ENCODE measurements at places on chromosomes 1 and 21. TPM values are rescaled to one million over a fixed set of nuclear protein-coding genes. Genes with fewer than 3 reads are reported as not detected.

GRCh38 chr1:175146529-175147213, 45.9 kb downstream of the KIAA0040 start:
- peaks cover 4% of the 10 kb centered on the region for H3K27me3 ChIP-seq
- no peak overlapping the region for H3K4me3 ChIP-seq
- H3K27ac ChIP-seq, result no peak overlapping the region
- DNase-seq, result peak; percentile 80
- H3K36me3 ChIP-seq, result no peaks in the 10 kb centered on the region

DNA sequence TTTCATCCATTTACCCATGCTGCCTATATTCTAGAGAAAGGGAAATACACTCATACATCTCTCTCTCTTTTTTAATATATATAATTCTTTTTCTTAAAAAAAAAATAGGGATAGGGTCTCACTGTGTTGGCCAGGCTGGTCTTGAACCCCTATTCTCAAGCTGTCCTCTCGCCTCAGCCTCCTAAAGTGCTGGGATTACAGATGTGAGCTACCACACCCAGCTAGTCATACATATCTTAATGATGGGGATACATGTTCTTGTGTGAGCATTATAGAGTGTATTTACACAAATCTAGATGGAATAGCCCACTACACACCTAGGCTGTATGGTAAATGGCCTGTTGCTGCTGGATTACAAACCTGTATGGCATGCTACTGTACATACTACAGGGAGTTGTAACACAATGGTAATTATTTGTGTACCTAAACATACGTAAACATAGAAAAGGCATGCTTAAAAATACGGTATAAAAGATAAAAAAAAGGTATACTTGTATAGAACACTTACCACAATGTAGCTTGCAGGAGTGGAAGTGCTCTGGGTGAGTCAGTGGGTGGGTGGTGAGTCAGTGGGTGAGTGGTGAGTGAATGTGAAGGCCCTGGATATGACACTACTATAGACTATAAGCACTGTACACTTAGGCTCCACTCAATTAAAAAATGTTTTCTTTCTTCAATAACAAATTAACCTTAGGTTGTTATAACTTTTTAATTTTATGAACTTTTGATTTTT, 72.9 kb downstream of the IVNS1ABP start:
- H3K4me1 ChIP-seq, result no peaks in the 10 kb centered on the region
- no peaks in the 10 kb centered on the region for H3K27me3 ChIP-seq
- H3K4me3 ChIP-seq, result no peak overlapping the region
- H3K36me3 ChIP-seq, result no peaks in the 10 kb centered on the region
- H3K27ac ChIP-seq, result no peak overlapping the region

DNA sequence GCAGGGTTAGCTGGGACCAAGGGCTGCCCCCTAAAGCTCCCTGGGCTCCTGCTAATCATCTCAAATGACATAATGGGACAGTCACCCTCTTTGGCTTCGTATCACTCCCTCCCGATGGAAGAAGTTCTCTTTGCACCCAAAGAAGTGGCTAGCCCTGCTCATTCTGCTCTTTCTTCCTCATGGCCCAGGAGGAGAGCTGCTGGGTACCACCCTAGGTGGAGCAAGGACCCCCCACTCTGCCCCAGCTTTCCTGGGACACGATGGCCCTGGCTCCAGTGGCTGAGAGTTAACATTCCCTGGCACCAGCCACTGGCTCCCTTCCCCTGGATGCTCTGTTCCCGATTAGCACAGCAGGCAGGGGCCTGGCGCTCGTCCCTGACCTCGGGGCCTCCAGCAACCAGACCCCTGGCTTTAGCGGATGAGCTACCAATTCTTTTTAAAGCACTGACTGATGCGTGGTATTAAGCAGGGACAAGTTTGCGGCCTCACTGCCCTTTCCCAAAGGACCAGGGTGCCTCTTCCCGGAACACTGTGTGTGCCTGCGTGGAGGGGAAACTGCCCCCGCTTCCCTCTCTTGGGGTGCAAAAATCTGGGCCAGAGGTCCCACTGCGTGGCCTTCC, 1.2 kb downstream of the MYOM3 start:
- no peak overlapping the region for H3K27ac ChIP-seq
- H3K36me3 ChIP-seq, result no peaks in the 10 kb centered on the region
- no peak overlapping the region for H3K4me3 ChIP-seq
- DNase-seq, result no peak
- peaks cover 7% of the 10 kb centered on the region for H3K4me1 ChIP-seq

- H3K27ac ChIP-seq, result no peak overlapping the region
- DNase-seq, result peak; percentile 86
- H3K36me3 ChIP-seq, result no peaks in the 10 kb centered on the region
- H3K4me1 ChIP-seq, result peaks cover 41% of the 10 kb centered on the region
These were observed 11.7 kb upstream of the FCMR start for GRCh38 chr1:206933333-206933945.

FMOD gene
- total RNA-seq, result not detected

- H3K4me3 ChIP-seq, result no peak overlapping the region
- peaks cover 27% of the 10 kb centered on the region for H3K4me1 ChIP-seq
- no peaks in the 10 kb centered on the region for H3K36me3 ChIP-seq
These were observed 3.3 kb upstream of the COL8A2 start for GRCh38 chr1:36128126-36128904.

GRCh38 chr1:223102797-223103533, 40.1 kb downstream of the TLR5 start:
- H3K4me1 ChIP-seq, result no peaks in the 10 kb centered on the region
- H3K4me3 ChIP-seq, result no peak overlapping the region
- DNase-seq, result no peak
- no peaks in the 10 kb centered on the region for H3K36me3 ChIP-seq
- H3K27ac ChIP-seq, result no peak overlapping the region
- no peaks in the 10 kb centered on the region for H3K27me3 ChIP-seq

CLCA1 gene
- total RNA-seq, result not detected

IVNS1ABP gene
- total RNA-seq, result 394 TPM

- no peak overlapping the region for H3K4me3 ChIP-seq
- H3K27ac ChIP-seq, result no peak overlapping the region
- H3K4me1 ChIP-seq, result peaks cover 4% of the 10 kb centered on the region
- H3K36me3 ChIP-seq, result no peaks in the 10 kb centered on the region
- no peak for DNase-seq
These were observed 90.7 kb downstream of the GPR88 start for GRCh38 chr1:100628631-100629081.

GRCh38 chr1:204475656-204476432, 18.8 kb downstream of the PIK3C2B start:
- no peaks in the 10 kb centered on the region for H3K36me3 ChIP-seq
- DNase-seq, result no peak
- no peak overlapping the region for H3K4me3 ChIP-seq
- H3K27ac ChIP-seq, result no peak overlapping the region

GRCh38 chr1:157856538-157856937, 14.9 kb upstream of the CD5L start:
- no peaks in the 10 kb centered on the region for H3K27me3 ChIP-seq
- H3K27ac ChIP-seq, result no peak overlapping the region
- H3K36me3 ChIP-seq, result no peaks in the 10 kb centered on the region
- no peak for DNase-seq
- no peak overlapping the region for H3K4me3 ChIP-seq

GRCh38 chr1:27655151-27655937, 16.6 kb downstream of the IFI6 start:
- H3K36me3 ChIP-seq, result no peaks in the 10 kb centered on the region
- H3K4me1 ChIP-seq, result peaks cover 31% of the 10 kb centered on the region
- no peaks in the 10 kb centered on the region for H3K27me3 ChIP-seq
- H3K27ac ChIP-seq, result no peak overlapping the region

CCDC30 gene
- total RNA-seq, result 4.5 TPM

GPR3 gene
- 0.39 TPM for total RNA-seq

- no peak overlapping the region for H3K27ac ChIP-seq
- H3K27me3 ChIP-seq, result no peaks in the 10 kb centered on the region
- H3K36me3 ChIP-seq, result no peaks in the 10 kb centered on the region
- no peaks in the 10 kb centered on the region for H3K4me1 ChIP-seq
These were observed 275.5 kb upstream of the RUNX1 start for GRCh38 chr21:35324372-35325220.

AZIN2 gene
- 1.9 TPM for total RNA-seq

GRCh38 chr1:16131636-16132324, 24.1 kb downstream of the EPHA2 start:
- H3K36me3 ChIP-seq, result no peaks in the 10 kb centered on the region
- DNase-seq, result no peak
- H3K4me3 ChIP-seq, result no peak overlapping the region
- H3K4me1 ChIP-seq, result no peaks in the 10 kb centered on the region
- no peak overlapping the region for H3K27ac ChIP-seq

GRCh38 chr1:154141240-154141639, 13.6 kb downstream of the NUP210L start:
- no peak for DNase-seq
- no peaks in the 10 kb centered on the region for H3K27me3 ChIP-seq
- H3K36me3 ChIP-seq, result no peaks in the 10 kb centered on the region
- no peaks in the 10 kb centered on the region for H3K4me1 ChIP-seq

IL19 gene
- total RNA-seq, result not detected

CAMK1G gene
- total RNA-seq, result not detected

DNA sequence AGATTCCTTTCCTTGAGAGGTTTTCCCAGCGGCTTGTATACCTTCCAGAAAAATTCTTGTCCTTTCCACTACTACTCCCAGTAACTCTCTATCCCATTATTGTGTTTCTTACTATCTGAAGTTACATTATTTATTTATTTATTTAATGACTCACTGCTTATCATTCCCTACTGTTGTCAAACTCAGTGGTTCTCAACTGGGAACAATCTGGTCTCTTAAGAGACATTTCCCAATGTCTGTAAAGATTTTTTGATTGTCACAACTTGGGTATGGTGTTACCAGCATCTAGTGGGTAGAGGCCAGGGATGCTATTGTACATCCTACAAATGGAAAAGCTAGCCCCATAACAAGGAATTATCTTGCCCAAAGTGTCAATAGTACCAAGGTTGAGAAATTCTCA, 771.5 kb upstream of the ADGRL2 start:
- no peaks in the 10 kb centered on the region for H3K36me3 ChIP-seq
- no peak for DNase-seq
- H3K4me1 ChIP-seq, result no peaks in the 10 kb centered on the region
- H3K27me3 ChIP-seq, result no peaks in the 10 kb centered on the region
- H3K27ac ChIP-seq, result no peak overlapping the region
- H3K4me3 ChIP-seq, result no peak overlapping the region

DNA sequence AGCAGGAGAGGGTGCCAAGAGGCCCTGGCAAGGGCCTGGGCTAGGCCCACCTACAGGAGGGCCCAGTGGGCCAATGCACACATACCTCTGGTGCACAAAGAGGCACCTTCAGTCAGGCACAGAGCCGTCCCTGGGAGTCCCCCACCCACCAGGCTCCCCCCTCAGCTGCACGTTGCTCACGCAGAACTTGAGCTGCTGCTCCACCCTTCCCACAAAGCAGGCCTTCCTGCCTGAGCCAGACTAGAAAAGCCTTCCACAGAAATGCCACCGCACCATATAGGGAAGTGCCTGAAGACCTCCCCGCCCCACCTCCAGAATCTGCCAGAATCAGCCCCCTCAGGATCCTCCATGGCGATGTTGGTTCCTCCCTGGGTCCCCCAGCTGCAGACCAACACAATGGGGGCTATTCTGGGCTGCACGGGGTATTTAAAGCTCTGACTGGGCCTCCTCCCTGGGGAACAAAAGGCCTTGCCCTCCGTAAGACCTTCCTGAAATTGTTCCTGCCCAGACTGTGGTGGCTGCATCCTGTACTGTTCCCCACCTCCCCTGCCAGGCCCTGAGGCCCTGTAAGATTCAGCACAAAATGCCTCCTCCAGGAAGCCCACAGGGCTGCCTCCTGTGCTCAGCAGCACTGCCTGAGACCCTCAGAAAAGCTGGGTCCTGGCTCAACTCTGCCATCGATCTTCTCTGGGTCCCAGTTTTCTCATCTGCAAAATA, 27.2 kb downstream of the HSPG2 start:
- H3K4me1 ChIP-seq, result peaks cover 23% of the 10 kb centered on the region
- H3K4me3 ChIP-seq, result no peak overlapping the region
- no peak overlapping the region for H3K27ac ChIP-seq
- H3K36me3 ChIP-seq, result no peaks in the 10 kb centered on the region
- DNase-seq, result peak; percentile 49
- H3K27me3 ChIP-seq, result no peaks in the 10 kb centered on the region

DNA sequence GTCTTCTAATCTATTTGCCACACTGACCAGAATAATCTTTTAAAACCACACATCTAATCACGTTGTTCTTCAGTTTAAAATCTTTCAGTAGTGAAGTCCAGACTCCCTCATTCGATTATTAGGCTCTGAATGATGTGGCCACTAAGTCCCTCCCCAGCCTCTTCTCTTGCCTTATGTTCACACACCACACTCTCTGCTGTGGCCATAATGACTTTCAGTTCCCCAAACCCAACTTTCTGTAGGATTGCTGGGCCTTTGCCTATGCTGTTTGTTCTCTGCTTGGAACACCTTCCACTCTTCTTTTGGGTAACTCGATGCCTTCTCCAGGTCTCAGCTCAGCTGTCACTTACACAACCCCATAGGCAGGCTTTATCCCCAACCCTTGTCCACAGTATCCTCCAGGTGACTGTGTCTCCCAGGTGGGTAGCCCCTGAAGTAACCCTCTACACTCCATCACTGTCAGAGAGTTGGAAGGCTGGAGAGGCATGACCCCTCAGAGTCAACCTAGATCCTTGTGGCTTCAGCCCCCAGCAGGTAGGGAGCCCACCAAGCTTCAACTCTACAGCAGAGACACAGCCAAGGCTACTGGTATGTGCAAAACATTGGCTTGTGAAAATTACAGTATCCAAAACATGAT, 8.4 kb upstream of the SLC37A1 start:
- no peaks in the 10 kb centered on the region for H3K27me3 ChIP-seq
- no peak overlapping the region for H3K27ac ChIP-seq
- H3K4me1 ChIP-seq, result peaks cover 8% of the 10 kb centered on the region
- no peaks in the 10 kb centered on the region for H3K36me3 ChIP-seq
- no peak overlapping the region for H3K4me3 ChIP-seq
- DNase-seq, result no peak

GRCh38 chr1:168656485-168656884, 72.5 kb downstream of the DPT start:
- no peak overlapping the region for H3K27ac ChIP-seq
- no peaks in the 10 kb centered on the region for H3K27me3 ChIP-seq
- H3K4me3 ChIP-seq, result no peak overlapping the region
- no peaks in the 10 kb centered on the region for H3K4me1 ChIP-seq
- DNase-seq, result no peak

- no peak overlapping the region for H3K4me3 ChIP-seq
- no peak for DNase-seq
- no peaks in the 10 kb centered on the region for H3K4me1 ChIP-seq
- no peaks in the 10 kb centered on the region for H3K27me3 ChIP-seq
- H3K36me3 ChIP-seq, result no peaks in the 10 kb centered on the region
- no peak overlapping the region for H3K27ac ChIP-seq
These were observed 39.0 kb upstream of the DENND1B start for GRCh38 chr1:197814306-197814705.

HES2 gene
- total RNA-seq, result not detected

DNA sequence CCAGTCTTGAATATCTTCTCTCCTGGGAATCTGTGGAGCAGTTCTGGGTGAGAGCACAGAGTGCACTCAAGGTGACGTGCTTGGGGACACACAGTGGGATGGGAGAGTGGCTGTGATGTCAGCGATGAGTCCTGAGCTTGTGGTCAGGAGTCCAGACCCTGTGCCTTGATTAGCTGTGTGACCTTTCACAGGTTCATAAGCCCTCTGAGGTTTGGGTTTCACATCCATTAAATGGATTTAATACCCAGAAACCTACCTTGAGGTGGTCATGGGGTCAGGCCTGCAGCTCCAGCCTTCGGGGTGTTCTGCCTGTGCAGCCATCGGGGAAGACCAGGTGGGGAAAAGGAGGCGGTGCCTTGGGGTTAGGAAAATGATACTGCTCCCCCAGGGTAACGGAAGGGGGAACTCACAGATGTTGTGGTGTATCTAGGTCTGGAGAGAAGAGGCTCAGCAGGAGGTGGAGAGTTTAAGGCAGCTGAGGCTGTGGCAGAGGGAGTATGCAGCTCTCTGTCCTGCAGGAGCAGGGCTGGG, 38.5 kb upstream of the ETV3 start:
- DNase-seq, result no peak
- no peak overlapping the region for H3K4me3 ChIP-seq
- peaks cover 2% of the 10 kb centered on the region for H3K27me3 ChIP-seq
- H3K27ac ChIP-seq, result no peak overlapping the region
- no peaks in the 10 kb centered on the region for H3K36me3 ChIP-seq

Data from natural killer cell (primary cell).